ENCODE measurements at places on chromosomes 5 and 9.
A peak's percentile ranks its signal among the peaks of the same experiment; 100 is the strongest.

DNA sequence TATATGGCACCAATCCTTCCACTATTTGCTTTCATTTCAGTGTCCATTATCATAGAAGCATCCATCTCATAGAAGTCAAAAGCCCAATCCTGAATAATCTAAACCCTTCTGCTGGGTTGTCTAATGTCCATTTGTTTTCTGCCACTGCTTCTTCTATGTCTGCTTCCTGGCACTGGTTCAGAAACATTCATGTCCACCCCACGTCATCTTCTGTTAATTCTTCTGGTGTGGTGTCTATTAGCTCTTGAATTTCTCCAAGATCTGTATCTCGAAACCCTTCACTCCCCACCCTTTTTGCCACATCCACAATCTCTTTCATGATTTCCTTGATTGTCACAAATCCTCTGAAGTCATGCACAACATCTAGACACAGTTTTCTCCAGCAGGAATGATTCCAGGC, 23.2 kb upstream of the GOLGA1 start:
- DNase-seq, result no peak

- no peak for DNase-seq
Measured at GRCh38 chr5:98443881-98444280, 329.6 kb upstream of the RGMB start.

DNA sequence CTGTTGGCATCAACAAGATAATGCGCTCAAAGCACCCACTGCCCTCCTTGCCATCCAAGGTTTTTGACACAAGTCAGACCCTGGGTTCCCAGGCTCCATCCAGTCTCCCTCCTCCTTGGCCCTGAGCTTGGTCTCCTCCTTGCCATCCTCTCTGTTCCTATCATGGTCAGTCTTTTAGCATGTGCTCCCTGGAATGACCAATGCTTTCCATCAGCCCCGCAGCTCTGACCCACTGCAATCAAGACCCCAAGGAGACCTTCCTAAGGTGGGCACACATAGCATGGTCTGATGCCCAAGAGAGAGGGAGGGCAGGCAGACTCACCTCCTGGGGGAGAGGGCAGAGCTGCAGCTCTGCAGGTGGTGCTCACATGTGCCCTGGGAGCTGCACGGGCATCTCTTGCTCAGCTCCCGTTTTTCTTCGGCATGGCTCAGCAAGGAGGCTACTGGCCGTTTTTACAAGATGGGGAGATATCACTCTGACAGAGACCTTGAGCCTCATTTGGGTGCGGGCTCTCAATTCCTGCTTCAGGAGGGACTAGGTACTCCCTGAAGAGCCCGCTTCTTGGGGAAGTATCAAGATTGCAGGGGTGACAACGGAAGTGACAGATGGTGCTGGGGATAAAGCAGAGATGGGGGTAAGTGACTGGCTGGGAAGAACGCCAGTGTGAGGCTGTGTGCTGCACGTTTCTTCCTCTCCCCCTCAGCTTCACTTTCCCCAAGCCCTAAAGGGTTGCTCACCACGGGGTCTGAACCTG, 3.3 kb downstream of the SEPTIN8 start:
- DNase-seq, result peak; percentile 62

- no peak for DNase-seq
Measured at GRCh38 chr9:109253637-109254284, 67.1 kb downstream of the EPB41L4B start.

GRCh38 chr9:135884328-135885035, 22.9 kb downstream of the CAMSAP1 start:
- no peak for DNase-seq

GRCh38 chr5:74424162-74424868, 216.2 kb downstream of the ENC1 start:
- DNase-seq, result no peak

All from cerebellar cortex (tissue), 1 donor.